Left renal cortex interstitium (tissue), 4 donors: ENCODE measurements at places on chromosomes 7 and 10.

- DNase-seq, result no peak
Measured at GRCh38 chr10:5960070-5960972, 17.0 kb downstream of the IL15RA start.

DNA sequence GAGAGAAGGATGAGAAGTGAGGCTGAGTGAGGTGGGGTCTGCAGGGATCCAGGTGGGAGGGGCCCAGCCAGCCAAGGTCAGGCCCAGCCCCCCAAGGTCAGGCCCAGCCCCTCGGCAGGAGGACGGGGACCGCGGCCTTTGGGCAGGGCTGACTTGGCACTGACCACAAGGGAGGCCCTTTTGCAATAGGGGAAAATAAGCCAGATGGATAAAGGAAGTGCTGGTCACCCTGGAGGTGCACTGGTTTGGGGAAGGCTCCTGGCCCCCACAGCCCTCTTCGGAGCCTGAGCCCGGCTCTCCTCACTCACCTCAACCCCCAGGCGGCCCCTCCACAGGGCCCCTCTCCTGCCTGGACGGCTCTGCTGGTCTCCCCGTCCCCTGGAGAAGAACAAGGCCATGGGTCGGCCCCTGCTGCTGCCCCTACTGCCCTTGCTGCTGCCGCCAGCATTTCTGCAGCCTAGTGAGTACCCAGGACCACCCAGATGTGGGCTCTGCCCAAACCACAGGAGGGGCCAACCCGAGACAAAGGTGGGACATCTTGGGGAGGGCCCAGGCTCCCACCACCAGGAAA lies at the start of gene PILRA:
TSS of gene PILRA (plus strand) at position 227 of the 571 bp plus-strand sequence. CDS start at position 397, 170 bp downstream.
- no peak for DNase-seq

DNA sequence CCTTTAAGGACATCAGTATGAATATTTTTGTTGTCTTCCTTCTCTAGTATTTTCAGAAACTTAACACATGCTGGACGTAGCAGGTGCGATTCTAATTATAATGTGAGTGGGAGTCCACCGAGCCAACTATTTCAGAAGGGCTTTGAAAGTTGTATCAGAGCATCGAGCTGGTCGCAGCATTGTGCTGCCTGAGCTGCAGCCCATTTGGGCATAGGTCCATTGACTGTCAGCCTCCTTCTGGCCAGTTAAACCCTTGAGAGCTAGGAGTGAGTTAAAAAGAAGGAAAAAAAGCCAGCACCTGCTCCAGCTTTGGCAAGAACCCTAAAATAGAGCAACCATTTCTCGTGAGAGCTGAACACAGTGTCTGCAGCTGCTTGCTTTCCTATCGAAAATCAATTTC lies 47.8 kb downstream of the SLC35G1 start:
- no peak for DNase-seq

DNA sequence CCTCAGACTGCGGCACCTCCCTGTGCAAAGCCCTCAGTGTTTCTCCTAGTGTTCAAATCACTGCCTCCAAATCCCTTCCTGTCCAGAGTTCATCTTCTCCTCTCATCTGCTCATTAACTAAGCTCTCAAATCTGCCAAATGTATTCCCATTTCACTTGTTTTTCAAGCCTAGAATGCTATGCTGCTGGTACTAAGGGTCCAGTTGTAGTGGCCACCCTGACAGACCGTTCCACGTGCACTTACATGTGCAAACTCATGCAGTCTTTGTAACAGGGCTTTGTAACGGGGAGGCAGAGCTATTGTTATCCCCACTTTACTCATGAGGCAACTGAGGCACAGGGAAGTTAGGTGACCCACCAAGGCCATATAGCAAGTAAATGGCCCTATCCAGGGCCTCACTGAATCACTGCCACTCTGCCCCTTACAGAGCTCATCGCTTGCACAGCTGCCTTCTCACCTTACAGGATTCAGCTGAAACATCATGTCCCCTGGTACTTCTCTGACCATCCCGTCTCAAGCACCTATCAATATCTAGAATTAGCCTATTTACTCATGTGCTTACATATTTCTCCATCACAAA lies 153.0 kb upstream of the PDE1C start:
- DNase-seq, result no peak

GRCh38 chr10:88066319-88066718 lies 202.9 kb downstream of the PTEN start:
- no peak for DNase-seq

GRCh38 chr7:744854-745430 lies 17.9 kb upstream of the PRKAR1B start:
- DNase-seq, result no peak

GRCh38 chr7:4024133-4024532 lies 658.0 kb upstream of the FOXK1 start:
- DNase-seq, result no peak

GRCh38 chr7:154096-154799 lies 38.1 kb upstream of the FAM20C start:
- DNase-seq, result no peak

DNA sequence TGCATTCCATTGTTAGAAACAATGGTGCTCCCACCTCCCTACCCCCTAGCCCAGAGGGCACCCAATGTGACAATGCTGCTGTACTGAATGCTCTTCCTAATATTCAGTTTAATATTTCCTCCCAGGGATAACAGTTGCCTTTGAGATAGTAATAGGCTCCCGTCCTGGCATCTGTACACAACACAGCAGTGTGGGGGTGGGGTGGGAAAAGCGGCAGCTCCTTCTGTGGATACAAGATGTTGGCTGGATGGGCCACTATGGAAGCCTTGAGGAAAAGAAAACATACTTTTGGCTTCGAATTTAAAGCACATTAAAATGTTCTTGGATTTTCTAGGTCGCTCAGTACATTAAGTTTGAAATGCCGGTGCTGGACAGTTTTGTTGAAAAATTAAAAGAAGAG lies 9.2 kb upstream of the ZNF22 start:
- DNase-seq, result no peak

DNA sequence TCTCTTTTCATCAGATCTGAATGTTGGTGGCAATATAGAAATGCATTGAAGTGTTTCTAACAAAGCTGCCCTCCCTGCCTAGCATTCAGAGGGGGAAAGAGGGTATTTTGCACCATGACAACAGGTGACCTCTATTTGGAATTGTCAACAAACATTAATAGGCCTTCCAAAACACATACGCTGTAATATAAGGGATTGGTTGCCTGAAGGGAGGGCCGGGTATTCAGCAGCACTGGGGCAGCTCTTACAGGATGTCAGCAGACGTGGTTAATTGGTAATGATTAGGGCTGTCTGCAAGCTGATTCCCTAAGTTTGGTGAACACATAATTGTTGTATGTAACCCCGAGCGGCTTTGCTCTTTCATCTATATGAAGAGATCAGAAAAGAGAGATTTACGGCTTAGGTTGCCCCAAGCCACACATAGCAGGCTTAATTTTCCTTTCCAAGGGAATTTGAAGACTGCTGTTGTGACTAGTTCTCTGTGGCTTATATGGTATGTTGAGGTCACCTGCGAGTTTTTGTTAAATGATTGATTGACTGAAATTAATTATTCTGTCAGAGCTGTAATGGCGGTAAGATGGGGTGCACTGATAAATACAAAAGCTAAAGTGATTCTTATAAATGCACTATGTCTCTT lies 759.3 kb downstream of the LRMDA start:
- no peak for DNase-seq

GRCh38 chr7:25091779-25092178 lies 33.3 kb downstream of the CYCS start:
- no peak for DNase-seq

DNA sequence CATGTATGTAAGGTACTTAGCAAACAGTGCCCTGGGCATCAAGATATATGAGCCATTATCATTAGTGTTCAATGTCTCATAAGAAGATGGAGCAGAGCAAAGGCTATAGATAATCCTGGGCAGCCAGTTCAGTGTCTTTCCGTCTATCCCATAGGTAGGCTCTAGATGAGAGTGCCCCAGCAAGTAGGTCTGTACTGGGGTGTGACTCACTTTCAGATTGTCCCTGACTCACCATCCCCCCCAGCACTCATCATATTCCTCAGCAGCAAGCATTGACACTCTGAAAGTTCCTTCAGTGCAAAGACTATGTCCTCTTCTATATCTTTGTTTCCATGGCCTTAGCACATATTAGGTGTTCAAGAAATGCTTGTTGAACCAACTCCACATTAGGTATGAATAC lies 20.0 kb upstream of the FAM204A start:
- DNase-seq, result no peak

- no peak for DNase-seq
Measured at GRCh38 chr10:49613165-49613881, 514 bp upstream of the CHAT start.

DNA sequence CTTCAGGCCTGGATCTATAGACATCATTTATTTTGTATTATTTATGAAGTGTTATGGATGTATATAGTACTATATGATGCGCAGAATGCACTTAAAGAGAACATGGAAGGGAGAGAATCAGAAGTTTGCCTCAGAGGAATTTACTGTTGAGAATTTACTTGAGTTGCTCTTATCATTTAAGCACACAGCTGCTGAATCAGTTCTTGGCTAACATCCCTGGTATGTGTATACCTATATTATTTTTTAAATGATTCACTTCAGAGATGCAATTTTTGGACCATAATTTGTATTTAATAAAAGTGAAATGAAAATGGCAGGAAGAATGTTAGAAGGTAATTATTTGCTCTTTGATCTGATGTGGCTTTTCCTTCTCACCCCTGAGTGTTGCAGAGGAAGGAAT lies 191.6 kb downstream of the BICC1 start:
- DNase-seq, result no peak

- no peak for DNase-seq
Measured at GRCh38 chr7:128120976-128121490, 89.8 kb upstream of the LRRC4 start.

DNA sequence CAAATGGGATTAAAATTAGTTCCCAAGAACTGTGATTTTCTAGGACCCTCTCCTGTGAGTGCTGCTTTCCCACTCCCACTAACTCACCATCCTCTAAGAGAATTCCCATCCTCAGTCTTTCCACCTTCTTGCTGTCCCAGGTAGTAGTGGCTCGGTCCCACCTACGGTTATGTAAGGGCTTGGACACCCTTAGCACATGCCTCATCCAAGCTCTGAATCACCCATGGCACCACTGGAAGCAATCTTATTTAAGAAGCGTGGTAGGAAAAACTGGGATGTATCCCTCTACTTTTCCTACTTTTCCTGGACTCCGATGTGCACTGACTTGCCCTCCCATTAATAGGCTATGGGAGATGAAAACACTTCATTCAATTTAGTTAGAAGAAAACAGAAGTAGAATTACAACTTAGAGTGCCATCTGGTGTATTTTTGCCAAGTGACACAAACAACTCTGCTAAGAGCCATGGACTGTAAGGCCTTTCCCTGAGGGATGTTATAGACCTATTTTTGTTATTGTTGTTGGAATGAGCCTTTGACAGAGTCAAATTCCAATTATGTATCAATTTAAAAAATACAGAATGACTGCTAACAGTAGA lies 13.7 kb upstream of the ANKRD22 start:
- DNase-seq, result no peak

- DNase-seq, result no peak
Measured at GRCh38 chr7:55326945-55327626, 38.1 kb upstream of the LANCL2 start.

GRCh38 chr10:82801289-82801688 lies 926.3 kb downstream of the NRG3 start:
- no peak for DNase-seq

- no peak for DNase-seq
Measured at GRCh38 chr10:86690657-86691084, 22.4 kb downstream of the LDB3 start.

DNA sequence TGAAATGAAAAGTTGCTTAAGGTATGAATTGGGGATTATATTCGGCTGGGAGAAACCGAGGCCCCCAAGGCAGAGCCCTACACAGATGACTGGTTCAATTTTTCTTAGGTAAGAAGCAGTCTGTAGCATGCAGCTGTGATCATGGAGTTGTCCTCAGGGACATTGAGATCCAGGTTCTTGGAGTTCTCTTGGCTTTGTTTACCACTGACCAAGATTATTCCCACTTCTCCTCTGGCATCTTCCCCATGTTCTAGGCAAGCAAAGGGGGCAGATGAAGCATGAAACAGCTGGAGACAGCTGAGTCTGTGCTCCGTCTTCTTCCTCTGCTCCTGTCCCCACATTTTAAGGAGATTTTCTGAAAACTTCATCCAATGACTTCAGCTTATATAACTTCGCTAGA lies 129.5 kb upstream of the BMPER start:
- no peak for DNase-seq

- no peak for DNase-seq
Measured at GRCh38 chr7:15831606-15832005, 145.1 kb upstream of the MEOX2 start.

DNA sequence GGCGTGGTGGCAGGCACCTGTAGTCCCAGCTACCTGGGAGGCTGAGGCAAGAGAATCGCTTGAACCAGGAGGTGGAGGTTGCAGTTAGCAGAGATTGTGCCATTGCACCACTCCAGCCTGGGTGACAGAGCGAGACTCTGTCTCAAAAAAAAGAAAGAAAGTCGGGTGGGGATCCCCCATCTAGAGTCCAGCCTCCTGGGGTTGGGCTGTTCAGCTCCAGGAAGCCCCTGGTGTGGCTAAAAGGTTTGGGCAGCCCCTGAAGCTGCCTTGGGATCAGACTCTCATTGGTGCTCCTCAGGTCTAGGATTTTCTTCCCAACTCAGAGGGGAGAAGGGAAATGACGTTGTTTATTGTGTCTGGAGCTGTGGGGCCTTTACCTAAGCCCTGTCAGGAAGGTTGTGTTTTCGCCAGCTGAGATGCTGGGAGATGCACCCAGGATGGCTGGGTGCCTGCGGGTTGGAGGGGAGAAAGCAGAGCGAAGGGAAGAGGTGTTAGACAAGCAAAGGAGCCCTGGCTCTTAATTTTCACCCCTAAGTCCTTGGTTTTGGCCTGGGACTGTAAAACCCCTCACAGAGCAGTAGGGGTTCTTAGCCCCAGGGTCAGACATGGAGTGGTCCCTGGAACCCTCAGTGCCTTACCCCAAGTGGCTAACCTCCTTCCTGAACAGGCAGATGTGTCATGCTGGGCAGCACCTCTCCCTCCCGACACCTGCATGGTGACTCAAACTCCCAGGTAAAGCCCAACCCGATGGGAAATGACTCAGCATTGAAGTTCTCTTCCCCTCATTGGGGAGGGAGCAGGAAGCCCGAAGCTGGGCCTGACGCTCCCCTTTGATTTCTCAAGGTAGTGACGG lies 21.1 kb downstream of the PLAU start:
- no peak for DNase-seq

GRCh38 chr7:80459776-80460510 lies 51.9 kb downstream of the GNAT3 start:
- no peak for DNase-seq
